ENCODE measurements at places on chromosomes 5 and 9. TPM values are rescaled to one million over a fixed set of nuclear protein-coding genes. Genes with fewer than 3 reads are reported as not detected.

PPP3R2 gene
- total RNA-seq = not detected

GPR150 gene
- total RNA-seq = not detected

INPP5E gene
- total RNA-seq = 10.1 TPM

SLC34A1 gene
- total RNA-seq = not detected
